ENCODE measurements at places on chromosomes 13 and 19.

DNA sequence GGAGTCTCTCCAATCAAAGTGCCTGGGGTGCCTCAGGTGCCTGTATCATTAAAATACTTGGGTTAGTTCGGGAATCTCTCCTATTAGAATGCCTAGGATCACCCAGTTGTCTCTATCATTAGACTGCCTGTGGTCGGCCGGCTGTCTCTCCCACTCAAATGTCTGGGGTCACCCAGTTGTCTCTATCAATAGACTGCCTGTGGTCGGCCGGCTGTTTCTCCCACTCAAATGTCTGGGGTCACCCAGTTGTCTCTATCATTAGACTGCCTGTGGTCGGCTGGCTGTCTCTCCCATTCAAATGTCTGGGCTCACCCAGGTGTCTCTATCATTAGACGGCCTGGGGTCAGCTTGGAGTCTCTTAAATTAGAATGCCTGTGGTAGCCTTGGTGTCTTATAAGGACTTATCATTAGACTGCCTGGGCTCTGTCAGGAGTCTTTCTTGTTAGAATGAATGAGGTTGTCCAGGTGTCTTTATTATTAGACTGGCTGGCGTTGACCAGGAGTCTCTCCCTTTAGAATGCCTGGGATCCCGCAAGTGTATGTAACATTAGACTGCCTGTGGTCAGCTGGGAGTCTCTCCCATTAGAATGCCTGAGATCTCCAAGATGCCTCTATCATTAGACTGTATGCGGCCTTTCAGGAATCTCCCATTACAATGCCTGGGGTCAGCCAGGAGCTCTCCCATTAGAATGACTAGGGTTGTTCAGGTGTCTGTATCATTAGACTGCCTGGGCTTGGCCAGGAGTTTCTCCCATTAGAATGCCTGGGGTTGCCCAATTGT is 1555.5 kb downstream of the UQCRFS1 start:
- no peak for DNase-seq

DNA sequence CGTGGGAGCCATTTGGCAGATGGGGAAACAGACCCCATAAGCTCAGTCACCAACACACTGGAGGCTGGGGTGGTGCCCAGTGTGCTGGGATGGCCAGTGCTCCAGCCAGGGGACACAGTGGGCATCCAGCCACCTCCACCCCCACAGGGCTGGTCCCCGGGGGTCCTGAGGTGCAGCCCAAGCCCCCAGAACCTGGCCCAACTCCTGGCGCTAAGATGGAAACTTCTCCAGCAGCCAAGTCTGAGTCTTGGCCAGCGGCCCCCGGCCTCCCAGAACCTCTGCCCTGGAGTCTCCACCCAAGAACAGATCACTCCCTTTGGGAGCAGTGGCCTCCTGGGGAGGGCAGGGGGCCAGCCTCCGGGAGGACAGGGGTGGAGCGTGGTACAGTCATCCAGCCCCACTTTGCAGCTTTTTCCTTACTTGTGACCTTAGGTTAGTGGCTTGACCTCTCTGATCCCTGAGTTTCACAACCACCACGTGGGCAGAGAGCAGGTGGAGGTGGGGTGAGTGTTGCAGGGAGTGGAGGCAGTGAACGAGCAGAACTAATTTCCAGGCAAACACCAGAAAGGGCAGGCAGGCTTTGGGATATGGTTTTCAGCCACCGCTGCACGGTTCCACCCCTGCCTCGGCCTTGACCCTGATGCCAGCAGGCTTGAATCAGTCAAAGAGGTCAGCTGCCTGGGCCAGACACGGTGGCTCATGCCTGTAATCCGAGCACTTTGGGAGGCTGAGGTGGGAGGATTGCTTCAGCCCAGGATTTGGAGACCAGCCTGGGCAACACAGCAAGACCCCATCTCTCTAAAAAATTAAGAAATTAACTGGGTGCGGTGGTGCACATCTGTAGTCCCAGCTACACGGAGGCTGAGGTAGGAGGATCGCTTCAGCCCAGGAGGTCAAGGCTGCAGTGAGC is 4.3 kb upstream of the NRTN start:
- no peak for DNase-seq

DNA sequence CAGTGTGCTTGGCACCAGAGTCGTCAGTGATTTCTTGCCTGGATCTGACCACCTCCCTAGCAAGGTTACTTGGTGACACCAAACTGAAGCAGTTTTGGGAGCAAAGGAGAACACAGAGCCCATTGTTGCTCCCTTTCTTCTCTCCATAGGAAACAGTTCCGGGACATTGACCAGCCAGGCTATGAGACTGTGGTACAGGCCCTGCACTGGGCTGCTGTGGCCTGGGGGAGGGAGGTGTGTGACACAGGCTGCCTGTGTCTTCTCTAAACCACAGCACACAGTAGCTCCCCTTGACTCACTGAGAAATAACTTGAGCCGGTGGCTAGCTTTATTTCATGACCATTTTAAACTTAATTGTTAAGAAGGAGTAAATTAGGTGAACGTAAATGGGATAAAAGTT is 214.8 kb upstream of the UBL3 start:
- no peak for DNase-seq

DNA sequence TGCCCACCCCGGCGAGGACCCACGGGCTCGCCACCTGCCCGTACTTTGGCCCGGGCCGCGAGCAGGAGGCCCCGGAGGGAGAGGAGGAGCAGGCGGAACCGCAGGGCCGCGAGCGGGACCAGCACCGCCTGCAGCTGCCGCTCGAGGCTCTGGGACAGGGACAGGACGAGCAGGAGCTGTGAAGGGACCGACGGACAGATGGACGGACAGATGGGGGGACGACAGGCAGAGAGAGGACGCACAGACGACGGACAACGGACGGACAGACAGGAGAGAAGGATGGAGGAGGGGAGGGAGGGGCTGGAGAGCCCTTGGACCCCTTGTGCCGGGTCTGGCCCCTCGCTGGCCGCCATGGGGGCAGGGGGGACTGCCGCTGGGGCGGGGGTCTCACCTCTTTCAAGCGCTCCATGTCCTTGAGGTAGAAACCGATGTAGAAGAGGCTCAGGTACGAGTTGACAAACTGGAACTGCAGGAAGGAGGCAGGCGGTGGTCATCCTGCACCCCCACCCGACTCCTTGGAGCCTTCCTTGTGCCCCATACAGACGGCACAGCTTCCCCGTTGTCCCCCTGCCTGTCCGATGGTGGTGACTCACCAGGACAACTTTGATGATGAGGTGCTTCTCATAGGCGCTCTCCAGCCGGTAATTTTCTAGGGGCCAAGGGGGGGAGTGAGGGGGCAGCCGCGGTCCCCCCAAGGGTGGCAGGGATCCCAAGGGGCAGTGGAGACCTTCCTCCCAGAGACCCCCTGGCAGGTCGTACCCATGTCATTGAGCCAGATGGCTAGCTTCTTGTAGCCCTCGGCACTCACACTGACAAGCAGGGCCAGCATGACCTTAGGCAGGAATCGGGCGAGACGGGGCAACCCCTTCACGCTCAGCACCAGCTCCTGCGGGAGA is 5.0 kb downstream of the ANO8 start:
- no peak for DNase-seq

DNA sequence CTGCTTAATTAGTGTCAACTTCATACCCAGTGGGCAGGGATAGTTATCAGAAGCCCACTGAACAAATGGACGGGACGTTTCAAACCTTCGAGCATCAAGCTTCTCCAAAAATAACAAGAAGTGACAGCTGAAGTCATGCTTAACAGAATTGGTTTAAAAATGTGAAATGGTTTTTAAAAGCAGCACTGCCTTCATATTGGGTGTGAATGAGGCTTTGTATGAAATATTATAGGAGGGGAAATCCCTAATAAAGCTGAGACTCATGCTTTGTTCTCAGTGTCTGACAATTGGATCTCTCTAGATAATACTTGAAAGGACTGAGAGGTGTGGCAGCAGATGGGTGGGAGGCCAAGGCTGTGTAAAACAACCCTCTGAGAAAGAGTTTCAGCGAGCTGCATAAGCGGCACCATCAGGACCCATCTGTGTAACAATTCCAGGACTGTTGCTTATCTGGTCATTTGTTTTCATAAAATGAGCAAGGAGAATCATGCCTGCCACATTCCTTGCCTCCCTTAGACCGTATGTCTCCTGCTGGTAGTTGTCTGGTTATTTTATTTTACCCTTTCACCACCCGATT is 667.7 kb downstream of the DIAPH3 start:
- DNase-seq: no peak

- no peak for DNase-seq
Observed at GRCh38 chr13:106491463-106491862, 44.0 kb downstream of the EFNB2 start.

- peak; percentile 32 for DNase-seq
Observed at GRCh38 chr13:51562011-51562671, 22.1 kb upstream of the WDFY2 start.

DNA sequence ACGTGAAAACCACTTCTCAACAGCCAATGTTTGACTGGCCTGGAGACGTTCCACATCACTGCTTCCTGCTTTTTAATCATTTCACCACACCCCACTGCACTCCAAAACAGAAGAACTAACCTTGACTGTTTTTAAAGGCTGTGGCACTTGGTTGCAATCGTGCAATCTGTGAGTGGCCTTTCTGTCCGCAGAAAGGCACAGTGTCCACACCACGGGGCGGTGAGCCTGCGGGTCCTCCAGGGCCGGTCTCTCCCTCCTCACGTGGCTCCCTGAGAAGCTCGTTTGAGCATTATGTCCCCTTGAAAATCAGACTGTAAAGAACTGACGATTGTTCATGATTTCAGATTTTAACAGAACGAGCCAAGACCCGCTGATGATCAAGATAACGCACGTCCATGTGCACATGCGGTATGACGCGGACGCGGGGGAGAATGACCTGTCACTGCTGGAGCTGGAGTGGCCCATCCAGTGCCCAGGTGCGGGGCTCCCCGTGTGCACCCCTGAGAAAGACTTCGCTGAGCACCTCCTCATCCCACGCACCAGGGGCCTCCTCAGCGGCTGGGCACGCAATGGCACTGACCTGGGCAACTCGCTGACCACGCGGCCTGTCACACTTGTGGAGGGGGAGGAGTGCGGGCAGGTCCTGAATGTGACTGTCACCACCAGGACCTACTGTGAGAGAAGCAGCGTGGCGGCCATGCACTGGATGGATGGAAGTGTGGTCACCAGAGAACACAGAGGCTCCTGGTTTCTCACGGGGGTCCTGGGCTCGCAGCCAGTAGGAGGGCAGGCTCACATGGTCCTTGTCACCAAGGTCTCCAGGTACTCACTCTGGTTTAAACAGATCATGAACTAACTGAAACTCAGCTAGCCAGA is 13.0 kb downstream of the PROZ start:
- no peak for DNase-seq

GRCh38 chr13:97559981-97560380 is 126.0 kb downstream of the RAP2A start:
- DNase-seq: no peak

DNA sequence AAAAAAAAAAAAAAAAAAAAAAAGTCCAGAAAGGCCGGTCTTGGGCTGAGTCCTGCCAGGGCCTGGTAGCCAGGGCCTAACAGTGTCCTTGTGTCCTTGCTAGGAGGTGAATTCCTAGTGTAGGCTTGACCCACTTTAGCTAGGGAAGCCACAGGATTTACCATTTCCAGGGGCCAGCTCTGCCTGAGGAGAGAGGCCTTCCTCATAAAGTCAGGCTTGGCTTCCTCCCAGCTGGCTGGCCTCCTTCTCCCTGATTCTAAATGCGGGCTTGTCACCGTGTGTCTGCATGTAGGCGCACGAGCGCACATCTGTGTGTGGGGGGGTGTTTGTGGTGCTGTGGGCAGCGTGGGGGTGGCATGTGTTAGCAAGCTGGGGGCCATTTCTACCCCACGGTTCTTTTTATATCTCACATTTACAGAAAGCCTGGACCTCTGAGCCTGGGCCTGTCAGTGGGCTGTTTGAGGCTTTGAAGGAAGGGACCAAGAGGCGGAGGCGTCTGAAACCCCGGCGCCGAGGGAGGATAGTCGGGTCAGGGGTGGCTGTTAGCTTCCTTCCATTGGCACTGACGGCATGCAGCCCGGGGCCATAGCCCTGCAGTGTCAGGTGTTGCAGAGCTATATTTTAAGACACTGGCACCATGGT is 31.7 kb downstream of the IER2 start:
- DNase-seq: peak; percentile 43

- no peak for DNase-seq
Observed at GRCh38 chr13:23159205-23159759, 21.5 kb upstream of the SGCG start.

GRCh38 chr19:55485439-55486011 is 537 bp downstream of the NAT14 start:
- DNase-seq: no peak

- no peak for DNase-seq
Observed at GRCh38 chr19:54179921-54180461, 7.0 kb upstream of the TMC4 start.

DNA sequence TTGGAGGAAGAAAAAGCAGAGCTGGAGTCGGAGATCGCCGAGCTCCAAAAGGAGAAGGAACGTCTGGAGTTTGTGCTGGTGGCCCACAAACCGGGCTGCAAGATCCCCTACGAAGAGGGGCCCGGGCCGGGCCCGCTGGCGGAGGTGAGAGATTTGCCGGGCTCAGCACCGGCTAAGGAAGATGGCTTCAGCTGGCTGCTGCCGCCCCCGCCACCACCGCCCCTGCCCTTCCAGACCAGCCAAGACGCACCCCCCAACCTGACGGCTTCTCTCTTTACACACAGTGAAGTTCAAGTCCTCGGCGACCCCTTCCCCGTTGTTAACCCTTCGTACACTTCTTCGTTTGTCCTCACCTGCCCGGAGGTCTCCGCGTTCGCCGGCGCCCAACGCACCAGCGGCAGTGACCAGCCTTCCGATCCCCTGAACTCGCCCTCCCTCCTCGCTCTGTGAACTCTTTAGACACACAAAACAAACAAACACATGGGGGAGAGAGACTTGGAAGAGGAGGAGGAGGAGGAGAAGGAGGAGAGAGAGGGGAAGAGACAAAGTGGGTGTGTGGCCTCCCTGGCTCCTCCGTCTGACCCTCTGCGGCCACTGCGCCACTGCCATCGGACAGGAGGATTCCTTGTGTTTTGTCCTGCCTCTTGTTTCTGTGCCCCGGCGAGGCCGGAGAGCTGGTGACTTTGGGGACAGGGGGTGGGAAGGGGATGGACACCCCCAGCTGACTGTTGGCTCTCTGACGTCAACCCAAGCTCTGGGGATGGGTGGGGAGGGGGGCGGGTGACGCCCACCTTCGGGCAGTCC is 5.0 kb downstream of the FOSB start:
- peak; percentile 70 for DNase-seq

- DNase-seq: peak; percentile 83
Observed at GRCh38 chr19:12796146-12797071, 5.1 kb downstream of the JUNB start.

GRCh38 chr13:30360586-30360985 is 53.2 kb upstream of the KATNAL1 start:
- no peak for DNase-seq

- DNase-seq: no peak
Observed at GRCh38 chr13:112732679-112733078, 42.8 kb downstream of the ATP11A start.

DNA sequence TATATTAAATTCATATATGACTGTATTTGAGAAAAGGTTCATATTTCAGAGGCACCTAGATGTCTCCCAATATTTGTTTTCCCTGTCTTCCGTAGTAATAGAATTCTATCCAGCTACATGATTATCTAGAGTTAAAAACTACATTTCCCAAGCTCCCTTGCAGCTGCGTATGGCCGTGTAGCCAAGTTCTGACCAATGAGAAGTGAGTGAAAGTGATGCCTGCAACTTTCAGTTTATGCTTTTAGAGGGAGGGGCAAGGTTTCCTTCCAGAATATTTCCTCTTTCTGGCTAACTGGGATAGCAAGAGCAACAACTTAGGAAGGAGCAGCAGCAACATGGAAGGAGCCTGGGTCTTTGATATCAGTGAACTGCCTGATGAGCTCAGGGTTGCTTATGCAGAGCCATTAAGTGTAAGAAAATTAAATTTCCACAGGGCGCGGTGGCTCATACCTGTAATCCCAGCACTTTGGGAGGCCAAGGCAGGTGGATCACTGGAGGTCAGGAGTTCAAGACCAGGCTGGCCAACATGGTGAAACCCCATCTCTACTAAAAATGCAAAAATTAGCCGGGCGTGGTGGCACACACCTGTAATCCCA is 23.2 kb upstream of the CYP2A13 start:
- no peak for DNase-seq
